HTR-8/SVneo (cell line): ENCODE measurements at places on chromosomes 13 and 19.
A peak's percentile ranks its signal among the peaks of the same experiment; 100 is the strongest.

GRCh38 chr19:39263912-39264305, 4.3 kb upstream of the IFNL2 start:
- DNase-seq, result no peak

DNA sequence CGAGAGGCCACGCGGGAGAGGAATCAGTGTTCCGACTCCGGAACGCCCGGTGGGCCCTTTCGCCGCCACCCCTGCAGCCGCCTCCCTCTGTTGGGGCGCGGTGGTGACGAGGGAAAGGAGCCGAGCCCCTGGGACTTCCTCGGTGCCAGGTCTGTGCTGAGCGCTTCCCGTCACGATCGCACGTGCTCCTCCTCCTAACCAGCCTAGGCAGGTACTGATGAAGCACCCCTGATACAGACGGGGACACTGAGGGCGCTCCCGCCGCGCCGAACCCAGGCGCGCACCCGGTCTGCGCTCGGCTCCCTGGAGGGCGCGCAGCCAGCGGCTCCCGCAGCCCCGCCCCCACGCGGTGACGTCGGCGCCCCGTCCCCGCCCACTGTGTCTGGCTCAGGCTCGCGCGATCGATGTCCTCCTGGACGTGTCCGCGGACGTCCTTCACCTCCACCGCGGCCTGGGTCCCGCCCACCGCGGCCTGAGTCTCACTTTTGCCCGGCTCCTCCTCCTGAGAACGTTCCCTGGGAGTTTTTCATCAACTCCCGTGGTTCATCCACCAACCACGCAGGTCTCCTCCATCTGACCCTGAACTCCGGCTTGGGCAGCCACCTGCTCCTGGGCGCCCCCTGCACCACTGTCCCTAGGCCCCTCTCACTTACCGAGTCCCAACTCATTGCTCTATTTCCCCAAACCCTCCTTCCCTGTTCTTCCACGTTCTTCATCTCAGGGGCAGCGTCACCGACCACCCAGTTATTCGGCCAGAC, 2.6 kb upstream of the KLK15 start:
- DNase-seq, result peak; percentile 90

- no peak for DNase-seq
These were observed 3.0 kb downstream of the OPA3 start for GRCh38 chr19:45581576-45581975.

- DNase-seq, result peak; percentile 49
These were observed at the start of gene ARHGEF1 for GRCh38 chr19:41882568-41883462. TSS of gene ARHGEF1 (plus strand) at chr19:41883184. CDS start at chr19:41888083, 4,899 bp downstream.

DNA sequence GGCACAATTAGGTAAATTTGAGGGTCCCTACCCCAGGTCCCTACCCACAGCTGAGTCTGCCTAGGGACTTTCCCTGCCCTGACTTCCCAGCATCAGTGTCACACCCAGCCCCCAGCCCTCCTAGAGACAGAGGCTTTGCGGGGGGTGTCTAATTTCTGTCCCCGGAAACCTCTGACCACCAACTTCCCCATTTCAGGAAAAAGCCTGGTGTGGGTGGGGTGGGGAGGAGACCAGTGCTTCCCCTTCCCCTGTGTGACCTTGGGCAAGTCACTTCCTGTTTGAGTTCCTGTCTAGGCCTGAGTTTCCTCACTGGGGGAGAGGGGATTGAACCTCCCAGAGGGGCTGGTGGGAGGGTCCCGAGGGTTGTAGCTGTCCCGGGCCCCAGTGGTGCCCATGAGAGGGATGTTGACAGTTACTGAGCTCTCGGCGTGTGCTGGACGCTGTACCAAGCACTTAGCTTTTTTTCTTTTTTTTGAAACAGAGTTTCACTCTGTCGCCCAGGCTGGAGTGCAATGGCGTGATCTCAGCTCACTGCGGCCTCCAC, 7.9 kb downstream of the VASP start:
- no peak for DNase-seq

GRCh38 chr19:39007096-39007495, 25.3 kb downstream of the FBXO27 start:
- no peak for DNase-seq

GRCh38 chr13:63864171-63864902, 2448.7 kb upstream of the PCDH20 start:
- no peak for DNase-seq

- DNase-seq, result no peak
These were observed 299.5 kb downstream of the MZT1 start for GRCh38 chr13:72427757-72428528.

GRCh38 chr13:34594507-34594906, 347.6 kb upstream of the NBEA start:
- DNase-seq, result no peak

DNA sequence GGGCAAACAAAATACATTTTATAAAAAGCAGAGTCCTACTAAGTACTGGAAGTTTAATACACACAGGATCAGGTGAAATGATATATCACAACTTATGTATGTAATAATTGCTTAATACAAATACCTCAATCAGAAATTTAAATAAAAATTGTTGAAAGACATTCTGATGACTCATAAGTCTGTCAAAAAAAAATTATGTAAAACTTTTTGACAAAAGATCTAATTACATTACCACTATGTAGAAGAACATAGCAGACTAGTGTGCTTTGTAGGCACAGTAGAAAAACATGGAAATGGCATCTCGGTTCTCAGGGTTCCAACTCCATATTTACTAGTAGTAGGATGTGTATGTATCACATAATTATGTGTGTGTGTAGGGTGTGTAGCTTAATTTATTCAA, 156.2 kb downstream of the DNAJC3 start:
- no peak for DNase-seq

DNA sequence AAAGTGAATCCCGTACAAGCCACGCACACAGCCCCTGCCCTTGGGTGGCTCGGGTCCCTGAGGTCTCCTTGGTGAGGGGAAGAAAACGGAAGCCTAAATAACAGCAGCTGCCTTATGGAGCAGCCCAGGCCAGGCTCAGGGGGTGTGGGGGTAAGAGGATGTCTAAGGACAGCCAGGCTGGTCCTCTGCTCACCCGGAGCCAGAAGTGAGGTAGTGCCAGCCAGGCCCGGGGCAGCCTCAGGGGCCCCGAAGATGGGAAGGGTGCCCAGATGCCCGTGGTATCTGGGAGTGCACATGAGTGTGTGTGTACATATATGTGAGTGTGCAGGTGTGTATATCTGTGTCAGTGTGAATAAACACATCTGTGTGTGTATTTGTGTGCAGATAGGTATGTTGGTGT, 38.4 kb upstream of the PEPD start:
- no peak for DNase-seq

GRCh38 chr13:71115301-71115700, 751.7 kb downstream of the DACH1 start:
- DNase-seq, result no peak

DNA sequence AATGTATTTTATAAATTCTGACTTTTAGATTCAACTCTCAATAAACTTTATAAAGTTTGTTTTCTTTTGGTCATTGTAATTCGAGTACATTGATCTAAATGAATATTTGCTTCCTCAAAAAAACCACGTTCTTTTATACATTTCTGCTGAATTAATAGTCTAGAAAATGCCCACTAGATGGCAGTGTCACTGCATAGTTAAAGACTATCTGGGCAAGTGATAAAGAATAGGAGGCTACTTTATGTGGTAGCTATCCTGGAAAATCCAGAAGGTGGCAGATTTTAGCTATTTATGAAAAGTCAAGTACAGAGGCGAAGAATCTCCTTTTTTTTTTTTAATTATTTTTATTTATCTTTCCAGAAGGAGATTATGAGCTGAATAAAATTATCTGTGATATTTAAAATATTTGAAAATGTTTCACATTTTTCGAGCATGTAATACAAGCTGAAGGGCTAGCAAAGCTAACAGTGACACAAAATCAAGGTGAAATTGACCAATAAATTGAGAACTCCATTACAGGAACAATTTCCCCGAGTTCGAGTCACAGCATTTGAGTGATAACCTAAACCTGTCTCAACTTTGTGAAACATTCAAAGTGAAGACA, 221.8 kb downstream of the OLFM4 start:
- peak; percentile 27 for DNase-seq

DNA sequence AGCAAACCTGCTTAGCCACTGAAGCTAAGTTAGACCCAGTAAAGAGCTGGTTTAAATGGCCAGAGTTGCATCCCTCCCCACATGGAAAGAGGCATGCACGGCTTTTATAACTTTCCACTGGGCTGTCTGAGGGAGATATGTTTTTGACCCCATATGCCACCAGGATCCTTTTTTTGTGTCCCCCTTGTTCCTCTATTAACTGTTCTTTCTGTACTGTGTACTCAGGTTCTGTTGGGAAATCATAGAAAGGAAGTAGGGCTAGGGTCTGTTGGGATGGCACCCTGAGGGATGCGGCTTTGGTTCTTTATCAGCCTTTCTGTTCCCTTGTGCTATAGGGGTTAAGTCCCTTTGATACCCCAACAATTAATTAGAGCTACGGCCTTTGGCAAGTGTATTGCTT, 12.2 kb upstream of the TM9SF2 start:
- DNase-seq, result no peak

DNA sequence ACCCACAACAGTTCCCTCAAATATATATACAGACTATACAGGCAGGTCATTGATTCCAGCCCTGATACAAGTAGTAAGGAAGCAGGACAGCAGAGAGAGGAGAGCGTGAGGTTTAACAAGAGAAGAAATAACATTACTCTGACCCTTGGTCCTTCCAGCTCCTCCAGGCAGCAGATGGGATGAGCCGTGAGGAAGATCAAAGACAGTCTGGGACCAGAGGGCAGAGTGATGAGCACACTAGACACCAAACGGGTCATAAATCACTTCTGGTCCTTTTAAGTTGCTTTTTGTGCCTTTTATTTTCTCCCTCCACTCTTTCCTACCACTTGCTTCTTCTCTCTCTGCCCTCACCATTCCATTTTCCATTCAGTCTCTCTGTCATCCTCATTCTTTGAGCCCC, 16.9 kb upstream of the MICU2 start:
- no peak for DNase-seq

DNA sequence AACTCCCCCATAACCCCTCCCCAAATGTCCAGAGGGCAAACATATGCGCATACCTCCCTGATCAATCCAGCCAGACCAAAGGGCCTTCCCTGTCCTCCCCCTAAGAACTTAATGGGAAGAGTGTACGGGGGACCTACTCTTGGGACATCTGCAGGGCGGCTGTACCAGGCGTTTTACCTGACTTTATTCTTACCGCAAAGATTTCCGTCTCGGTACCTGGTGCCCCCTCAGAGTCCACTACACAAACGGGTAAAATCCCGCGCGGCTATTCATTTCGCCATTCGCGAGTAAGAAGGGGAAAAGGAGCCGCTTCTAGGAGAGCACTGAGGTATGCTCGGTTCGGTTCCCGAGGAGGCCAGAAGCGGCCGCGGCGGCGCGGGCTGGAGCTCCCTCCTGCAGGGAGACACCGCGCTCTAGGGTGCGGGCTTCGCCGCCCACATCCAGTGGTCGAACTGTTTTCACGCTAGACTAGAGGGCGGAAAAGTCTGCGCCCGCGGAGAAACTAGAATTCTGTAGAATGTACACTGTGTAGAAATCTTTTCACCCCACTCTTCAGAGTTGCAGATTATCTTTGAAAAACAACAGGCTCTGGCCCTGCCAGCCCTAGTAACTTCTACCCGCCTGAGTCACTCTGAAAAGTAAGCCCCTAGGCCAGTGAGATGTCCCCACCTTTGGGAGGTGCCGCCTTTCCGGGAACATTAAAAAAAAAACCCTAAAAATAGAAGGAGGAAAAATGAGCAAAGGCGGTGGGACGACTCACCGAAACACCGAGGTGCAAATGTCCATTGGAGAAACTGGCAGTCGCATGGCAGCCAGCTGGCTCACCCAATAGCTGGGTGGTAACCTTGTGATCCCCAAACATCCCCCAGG, 3.8 kb upstream of the TSHZ3 start:
- DNase-seq, result no peak
